H7 (cell line): ENCODE measurements at places on chromosomes 3 and 15. TPM values are rescaled to one million over a fixed set of nuclear protein-coding genes. Genes with fewer than 3 reads are reported as not detected.

DNA sequence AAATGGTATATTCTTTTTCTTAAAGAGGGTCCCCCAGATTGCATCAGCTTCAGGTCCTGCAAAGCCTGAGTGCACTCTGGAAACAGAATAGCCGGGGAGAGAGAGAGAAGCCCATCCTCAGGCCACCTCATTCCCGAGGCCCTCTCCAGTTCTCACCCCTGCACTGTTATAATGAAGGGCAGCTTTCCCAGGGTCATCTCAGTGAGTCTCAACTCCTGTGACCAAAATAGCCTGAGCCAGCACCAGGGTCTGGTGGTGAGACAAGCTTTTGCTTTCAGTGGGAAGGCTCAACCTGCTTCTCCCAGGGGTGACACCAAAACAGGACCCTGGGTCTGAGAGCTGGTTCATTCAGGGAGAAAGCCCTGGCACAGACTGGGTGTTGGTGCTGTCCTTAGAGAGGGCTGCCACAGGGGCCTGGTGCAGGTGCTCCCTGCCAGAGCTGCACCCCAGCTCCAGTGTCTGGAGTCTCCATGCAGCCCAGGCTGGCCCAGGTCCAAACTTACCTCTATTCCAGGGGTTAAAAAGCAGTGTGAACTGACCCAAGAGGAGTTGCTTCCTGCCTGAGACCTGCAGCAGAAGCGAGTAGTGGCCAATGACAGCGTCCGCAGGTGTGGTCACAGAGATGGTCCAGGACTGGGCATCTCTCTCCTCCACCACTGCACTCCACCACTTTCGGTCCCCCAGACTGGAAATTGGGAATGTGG lies 6.1 kb downstream of the EPB42 start:
- peak; percentile 29 for DNase-seq

DNA sequence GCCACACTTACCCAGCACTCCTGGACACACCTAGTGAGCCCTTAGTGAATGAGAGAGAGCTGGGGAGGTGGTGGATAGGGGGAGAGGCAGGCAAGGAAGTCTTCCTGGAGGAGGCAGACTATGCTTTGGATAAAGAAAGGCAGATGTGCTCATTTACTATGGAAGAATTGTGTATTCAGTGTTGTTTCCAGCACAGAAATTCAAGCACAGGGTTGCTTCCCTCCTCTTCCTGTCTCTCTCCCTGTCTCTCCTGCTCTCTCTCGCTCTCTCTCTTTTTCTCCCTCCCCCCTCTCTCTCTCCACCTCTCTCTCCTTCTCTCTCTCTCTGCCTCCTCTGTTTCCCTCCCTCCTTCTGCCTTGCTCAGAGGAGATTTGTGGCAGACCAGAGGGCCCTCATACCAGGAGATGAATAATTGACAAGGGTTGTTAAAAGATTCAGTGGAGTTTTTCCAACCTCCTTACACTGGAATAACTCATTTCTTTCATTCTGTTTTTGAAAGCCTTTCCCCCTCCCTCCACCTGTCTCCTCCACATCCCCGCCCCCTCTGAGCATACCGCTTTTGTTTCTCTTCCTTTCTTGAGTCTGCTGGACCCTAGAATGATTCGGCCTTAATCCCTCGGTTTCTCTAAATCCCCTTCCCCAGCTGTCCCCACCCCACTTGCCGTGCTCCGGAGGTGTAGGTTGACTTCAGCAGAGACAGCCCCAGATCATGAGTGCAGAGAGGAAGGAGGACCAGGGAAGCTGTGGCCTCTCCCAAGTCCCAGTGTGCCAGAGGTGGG lies 65.6 kb downstream of the CCDC33 start:
- peak; percentile 71 for DNase-seq

DNA sequence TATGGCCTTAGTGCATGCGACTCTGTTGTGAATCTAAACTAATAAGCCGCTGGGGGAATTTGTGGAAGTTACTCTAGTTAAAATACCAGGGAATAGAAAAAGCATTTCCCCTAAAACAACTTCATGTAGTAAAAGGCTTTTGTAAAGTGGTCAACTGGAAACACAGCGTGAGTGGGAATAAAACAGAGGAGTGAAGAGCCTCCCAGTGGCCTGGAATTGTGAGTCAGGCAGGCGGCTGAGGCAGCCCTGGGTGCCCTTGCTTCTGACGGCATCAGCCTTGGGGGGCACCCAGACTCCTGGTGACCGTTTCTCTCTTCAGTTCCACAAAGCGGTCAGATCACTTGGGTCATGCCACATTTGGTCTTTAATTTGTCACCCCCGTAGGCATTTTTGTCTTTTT lies 108.4 kb downstream of the GHSR start:
- no peak for DNase-seq

DNA sequence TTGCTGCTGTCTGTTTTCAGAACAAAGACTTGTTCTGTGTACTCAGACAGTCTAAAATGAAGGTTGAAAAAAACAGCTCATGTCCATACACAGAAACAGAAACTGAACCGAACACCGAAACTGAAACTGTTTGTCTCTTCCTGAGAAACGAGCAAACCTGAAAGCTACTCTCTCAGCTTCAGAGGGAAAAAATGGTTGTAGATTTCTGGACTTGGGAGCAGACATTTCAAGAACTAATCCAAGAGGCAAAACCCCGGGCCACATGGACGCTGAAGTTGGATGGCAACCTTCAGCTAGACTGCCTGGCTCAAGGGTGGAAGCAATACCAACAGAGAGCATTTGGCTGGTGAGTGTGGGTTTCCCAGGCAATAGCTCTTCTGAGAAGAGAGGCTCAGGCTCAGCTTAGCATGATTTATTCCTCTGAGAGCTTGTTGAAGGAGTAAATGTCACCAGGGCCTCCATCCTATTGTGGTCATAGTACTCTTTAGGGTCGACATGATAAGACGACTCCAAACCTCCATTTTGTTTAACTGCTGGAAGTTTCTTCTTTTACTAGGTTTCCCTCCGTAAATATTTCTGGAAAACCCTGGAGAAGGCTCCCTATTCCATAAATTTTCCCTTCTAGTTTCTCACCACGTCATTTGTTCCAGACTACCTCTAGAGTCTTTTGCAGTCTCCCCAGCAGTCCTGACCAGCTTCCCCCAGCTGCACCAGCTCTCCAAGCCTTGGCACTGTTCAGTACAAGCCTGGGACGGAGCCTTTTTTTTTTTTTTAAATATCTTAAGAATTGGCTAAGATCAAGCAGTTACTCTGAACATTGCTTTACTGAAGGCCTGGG lies at the start of gene RTP4:
Gene RTP4, plus strand, starts transcription at position 135 of the 838 bp plus-strand sequence. Its CDS starts 57 bp downstream, at position 192.
- no peak for DNase-seq

DNA sequence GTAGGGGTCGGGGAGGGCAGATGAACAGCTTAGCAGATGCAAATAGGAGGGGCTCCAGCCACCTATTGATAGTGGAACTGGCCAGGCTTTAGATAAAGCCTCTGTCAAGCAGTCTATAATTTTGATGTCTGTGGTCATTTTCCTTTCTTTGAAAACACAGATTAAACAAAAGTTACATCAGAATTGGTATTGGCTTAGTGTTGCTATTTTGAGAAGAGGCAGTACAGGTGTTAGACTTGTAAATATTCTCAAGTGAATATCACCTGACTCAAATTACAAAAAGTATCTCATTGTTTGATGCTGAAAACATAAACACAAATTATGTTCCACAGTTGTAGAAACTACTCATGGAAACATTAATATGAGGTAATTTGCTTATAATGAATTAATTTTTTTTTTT lies 18.1 kb downstream of the GHRL start:
- no peak for DNase-seq

- peak; percentile 74 for DNase-seq
Observed at GRCh38 chr3:12175844-12176453, 17.2 kb upstream of the TIMP4 start.

- DNase-seq, result no peak
Observed at GRCh38 chr15:91516866-91517265, 336.6 kb upstream of the SLCO3A1 start.

PLCH1 gene
- total RNA-seq, result 5.2 and 6.3 TPM in 2 replicates

DNA sequence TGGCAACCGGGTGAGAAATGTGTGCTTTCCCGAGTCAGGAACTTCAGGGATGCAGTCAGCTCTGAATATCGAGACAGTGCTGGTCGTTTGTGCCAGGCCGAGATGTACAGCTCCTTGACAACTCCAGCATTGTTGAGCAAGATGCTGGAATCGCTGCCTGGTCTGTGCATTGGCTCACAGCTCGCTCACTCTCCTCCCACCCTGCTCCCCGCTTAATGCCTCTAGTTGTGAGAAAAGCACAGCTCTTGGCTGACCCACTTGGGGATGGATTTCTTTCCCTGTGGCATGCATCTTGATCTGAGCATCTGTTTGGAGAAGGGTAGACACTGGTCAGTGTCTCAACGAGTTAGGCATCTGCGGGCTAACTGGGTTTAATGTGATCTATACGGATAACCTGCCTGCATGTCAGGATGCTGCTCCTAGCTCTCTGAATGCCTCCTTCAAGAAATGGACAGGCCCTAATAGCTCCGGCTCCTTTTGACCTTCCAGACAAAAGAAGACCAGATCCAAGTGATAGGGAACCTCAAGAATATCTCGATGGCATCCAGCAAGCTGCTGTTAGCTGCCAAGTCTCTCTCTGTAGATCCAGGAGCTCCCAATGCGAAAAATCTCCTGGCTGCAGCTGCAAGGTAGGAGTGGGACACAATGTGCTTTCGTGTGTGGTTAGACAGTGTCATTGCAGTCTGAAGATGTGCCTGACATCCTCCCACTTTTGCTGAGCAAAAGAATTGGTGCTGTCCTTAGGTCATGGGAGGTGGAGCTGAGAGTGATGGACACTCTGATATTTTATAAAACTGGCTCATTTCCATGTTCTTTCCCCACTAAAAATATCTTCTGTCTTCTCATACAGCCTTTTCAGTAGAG lies 302.2 kb upstream of the TPM1 start:
- no peak for DNase-seq

- no peak for DNase-seq
Observed at GRCh38 chr15:69679623-69680228, 227.1 kb downstream of the RPLP1 start.

- no peak for DNase-seq
Observed at GRCh38 chr15:90004252-90004651, 3.1 kb downstream of the ZNF710 start.

GRCh38 chr3:24623657-24624056 lies 129.0 kb upstream of the THRB start:
- no peak for DNase-seq

CCDC12 gene
- total RNA-seq, result 40.0 and 40.9 TPM in 2 replicates

GRCh38 chr3:173676094-173676493 lies 278.6 kb downstream of the NLGN1 start:
- DNase-seq, result no peak

DNA sequence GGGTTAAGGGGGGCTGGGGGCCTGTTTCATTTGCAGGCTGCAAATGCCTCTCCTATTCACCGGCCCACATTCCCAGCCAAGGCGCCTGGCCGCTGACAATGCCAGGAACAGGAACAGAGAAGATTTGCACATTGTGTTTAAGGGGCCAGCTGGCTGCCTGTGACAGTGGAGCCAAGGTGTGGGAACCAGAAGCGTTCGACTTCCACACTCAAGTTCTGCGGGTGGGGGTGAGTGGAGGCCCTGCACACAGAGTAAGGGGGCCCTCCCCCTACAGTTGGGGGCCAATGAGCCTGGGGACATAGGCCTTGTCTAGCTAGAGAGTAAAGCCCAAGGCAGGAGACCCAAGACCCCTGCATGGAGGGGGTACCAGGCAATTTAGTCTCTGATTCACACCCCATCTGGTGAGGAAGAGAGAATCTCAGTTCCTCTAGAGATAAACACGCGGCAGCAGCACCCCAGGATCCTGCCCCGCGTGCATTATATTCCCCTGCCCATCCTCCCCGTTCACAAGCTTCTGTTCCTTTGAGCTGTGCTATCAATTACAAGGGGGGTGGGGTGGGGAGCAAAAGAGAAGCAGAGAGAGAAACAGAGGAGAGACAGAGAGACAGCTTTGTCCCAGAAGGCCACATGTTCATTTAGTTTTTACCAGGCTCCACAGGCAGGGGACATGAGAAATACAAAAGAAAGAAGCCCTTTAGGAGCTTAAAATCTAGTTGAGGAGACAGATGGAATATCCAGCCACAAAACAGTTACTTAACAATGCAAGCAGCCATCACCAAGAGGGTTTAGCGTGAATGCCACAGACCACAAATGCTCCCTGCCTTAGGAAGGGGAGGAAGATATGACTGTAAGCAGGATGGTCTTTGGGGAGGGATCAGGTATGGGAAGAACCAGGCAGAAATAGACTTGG lies 9.2 kb downstream of the IGDCC3 start:
- peak; percentile 88 for DNase-seq

DNA sequence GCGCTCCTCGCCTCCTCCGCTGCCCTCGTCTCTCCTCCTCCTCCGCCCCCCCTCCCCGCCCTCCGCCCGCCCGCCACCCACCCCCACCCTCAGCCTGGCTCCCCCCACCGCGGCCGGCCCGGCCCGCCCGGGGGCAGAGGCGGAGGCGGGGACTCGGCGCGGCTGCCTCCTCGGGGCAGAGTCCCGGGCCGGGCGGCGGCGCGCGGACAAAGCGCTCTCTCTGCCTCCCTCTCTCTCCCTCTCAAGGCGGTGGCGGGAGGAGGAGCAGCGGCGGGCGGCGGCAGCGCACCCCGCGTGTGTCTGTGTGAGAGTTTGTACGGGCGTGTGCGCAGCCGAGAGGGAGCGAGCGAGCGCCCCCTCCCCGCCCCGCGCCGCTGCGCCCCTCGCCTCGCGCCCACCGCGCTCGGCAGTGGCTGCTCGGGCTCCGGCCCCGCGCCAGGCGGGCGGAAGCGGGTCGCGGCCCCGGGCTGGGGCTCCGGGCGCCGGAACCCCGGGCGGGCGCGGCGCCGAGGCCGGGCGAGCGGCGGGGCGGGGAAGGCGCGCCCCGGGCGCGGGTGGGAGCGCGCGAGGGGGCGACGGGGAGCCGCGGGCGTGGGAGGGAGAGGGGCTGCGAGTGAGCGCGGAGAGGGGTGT lies at the start of gene IGF2BP2:
Gene IGF2BP2, minus strand, starts transcription at position 37 of the 633 bp plus-strand sequence. CDS start 82 bp downstream, outside the sequence.
- DNase-seq, result peak; percentile 89

SUSD5 gene
- total RNA-seq, result 0.59 TPM in 2 replicates

GRCh38 chr3:189282741-189283140 lies 111.0 kb downstream of the TPRG1 start:
- no peak for DNase-seq

GRCh38 chr15:57122080-57122840 lies 203.8 kb downstream of the TCF12 start:
- DNase-seq, result no peak

DNA sequence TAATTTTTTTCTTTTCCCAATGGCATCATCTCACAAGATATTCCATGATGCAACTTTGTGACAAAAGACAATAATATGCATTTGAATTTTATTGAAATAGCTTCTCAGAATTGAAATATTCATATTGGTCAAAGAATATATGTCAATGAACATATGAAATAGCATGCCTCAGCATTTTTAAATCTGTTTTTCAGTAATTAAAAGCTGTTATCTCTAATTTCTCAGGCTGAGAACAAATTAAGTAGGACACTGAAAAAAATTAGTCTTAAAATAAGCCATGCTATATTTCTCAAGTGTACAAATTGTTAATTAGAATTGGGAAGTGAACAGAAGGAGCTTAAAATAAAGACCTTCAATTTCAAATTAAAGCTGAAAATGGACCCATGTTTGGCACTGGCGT lies 570.1 kb downstream of the MFSD1 start:
- DNase-seq, result no peak
